ENCODE measurements at places on chromosomes 3 and 15.

DNA sequence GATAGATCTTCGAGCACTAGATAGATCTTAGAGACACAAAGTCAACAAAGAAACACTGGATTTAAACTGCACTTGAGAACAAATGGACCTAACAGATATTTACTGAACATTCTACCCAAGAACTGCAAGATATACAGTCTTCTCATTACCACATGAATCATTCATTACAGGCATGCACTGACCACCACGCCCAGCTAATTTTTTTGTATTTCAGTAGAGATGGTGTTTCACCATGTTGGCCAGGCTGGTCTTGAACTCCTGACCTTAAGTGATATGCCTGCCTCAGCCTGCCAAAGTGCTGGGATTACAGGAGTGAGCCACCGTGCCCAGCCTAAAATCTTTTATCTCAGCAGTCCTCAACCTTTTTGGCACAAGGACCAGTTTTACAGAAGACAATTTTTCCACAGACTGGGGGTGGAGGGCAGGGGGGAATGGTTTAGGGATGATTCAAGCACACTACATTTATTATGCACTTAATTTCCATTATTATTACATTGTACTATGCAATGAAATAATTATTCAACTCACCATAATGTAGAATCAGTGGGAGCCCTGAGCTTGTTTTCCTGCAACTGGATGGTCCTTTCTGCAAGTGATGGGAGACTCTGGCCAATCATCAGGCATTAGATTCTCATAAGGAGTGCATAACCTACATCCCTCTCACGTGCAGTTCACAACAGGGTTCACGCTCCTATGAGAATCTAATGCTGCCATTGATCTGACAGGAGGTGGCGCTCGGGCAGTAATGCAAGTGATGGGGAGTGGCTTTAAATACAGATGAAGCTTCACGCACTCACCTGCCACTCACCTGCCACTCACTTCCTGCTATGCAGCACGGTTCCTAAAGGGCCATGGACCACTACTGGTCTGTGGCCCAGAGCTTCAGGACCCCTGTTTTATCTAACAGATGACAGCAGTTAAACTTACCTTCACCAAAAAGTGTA is 21.7 kb downstream of the CSNK1G1 start:
- no peak for DNase-seq

- no peak for DNase-seq
Observed at GRCh38 chr3:104526901-104527401, 839.8 kb upstream of the ALCAM start.

DNA sequence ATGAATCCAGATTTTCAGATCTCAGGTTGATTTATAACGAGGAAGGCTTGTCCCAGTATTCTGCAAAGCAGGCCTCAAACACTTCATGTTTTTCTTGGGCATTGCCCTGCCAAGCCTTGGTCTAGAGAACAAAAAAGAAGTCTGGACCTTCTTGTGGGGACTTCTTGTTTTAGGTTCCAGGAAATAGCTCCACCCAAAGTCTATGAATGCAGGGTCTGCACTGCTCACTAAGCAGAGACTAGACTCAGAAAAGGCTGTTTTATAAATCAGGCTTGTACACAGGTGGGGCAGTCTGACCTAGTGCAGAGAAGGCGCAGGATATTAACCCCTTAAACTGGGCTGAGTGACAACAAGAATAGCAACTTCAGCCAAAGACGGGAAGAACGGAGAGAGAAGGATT is 44.3 kb downstream of the GLB1 start:
- DNase-seq = no peak

- DNase-seq = no peak
Observed at GRCh38 chr3:69967156-69967555, 32.4 kb upstream of the SAMMSON start.

DNA sequence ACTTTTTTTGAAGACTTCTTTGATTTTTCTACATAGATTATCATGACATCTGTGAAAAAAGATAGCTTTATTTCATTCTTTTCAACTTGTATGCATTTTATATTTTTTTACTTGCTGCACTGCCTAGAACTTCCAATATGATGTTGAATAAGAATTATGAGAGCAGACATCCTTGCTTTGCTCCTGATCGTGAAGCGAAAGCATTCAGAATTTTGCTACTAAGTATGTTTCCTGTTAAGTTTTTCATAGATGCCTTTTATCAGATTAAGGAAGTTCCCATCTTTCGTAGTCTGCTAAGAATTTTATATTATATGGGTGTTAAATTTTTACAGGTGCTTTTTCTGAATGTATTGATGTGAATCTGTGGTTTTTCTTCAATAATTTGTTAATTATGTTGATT is 163.4 kb upstream of the GADL1 start:
- no peak for DNase-seq

- no peak for DNase-seq
Observed at GRCh38 chr15:78061963-78062427, 15.5 kb downstream of the TBC1D2B start.

DNA sequence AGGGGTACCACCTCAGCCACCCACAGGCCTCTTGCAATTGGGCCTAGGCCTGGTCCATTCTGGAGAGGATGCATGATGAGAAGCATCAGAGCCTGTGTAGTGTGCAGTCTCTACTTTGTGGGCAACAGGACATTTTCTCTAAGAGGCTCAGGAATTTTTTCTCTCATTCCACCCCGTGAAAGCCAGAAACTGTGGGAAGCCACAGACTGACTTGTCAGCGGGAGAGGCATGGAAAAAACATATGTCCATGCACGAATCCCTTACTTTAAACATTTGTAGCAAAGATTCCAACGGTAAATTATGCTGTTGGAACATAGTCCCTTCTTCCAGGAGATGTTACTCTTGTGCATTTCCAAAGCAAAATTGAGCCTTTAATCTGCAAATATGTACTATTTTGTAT is 196.5 kb downstream of the KLHL25 start:
- no peak for DNase-seq

- peak; percentile 49 for DNase-seq
Observed at GRCh38 chr15:63093486-63094205, 28.0 kb upstream of the LACTB start.

GRCh38 chr3:112546216-112546759 is 15.5 kb downstream of the ATG3 start:
- no peak for DNase-seq

DNA sequence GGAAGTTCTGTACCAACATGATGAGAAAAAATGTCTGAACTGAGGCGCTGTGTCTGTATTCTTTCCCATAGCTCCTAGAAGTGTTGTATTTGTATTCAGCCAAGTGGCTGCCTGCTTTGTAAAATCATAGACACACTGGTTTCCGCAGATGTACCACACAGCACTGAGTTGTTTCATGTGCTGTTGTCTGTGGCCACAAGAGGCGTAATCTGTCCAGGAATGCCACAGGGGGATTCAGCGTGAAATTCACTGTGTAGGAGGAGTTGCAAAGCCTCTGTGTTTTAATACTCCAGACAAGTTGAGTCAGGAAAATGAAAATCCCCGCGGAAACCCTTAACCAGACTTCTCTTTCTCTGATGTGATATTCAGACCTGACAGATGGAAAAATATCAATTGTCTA is 462.2 kb downstream of the NSUN3 start:
- DNase-seq = no peak

DNA sequence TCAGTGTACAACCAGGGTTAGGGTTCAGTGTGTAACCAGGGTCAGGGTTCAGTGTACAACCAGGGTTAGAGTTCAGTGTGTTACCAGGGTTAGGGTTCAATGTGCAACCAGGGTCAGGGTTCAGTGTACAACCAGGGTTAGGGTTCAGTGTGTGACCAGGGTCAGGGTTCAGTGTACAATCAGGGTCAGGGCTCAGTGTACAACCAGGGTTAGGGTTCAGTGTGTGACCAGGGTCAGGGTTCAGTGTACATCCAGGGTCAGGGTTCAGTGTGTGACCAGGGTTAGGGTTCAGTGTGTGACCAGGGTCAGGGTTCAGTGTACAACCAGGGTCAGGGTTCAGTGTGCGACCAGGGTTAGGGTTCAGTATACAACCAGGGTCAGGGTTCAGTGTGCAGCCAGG is 33.3 kb downstream of the CYP11A1 start:
- no peak for DNase-seq

GRCh38 chr3:194852345-194852744 is 166.7 kb downstream of the FAM43A start:
- DNase-seq = no peak

GRCh38 chr3:184546252-184546651 is 15.3 kb upstream of the EPHB3 start:
- DNase-seq = no peak

DNA sequence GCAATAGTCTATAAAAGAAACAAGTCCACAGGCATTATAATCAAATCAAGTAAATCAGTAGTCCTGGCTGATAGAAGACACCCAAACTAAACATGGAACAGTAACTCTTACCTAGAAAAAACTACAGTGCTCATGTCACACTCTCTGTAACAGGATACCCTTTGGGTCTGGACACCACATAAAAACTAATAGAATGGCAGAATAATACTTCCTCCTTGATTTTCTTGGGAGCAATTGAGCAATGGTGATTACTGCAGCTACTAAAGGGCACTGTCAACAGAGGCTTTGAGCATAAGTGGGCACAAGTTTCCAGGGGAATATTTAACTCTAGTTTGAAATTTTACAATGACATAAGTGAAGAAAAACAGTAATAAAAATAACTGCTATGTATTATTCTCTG is 59.5 kb downstream of the GLB1 start:
- no peak for DNase-seq

- no peak for DNase-seq
Observed at GRCh38 chr3:53828581-53828980, 17.6 kb downstream of the CHDH start.

DNA sequence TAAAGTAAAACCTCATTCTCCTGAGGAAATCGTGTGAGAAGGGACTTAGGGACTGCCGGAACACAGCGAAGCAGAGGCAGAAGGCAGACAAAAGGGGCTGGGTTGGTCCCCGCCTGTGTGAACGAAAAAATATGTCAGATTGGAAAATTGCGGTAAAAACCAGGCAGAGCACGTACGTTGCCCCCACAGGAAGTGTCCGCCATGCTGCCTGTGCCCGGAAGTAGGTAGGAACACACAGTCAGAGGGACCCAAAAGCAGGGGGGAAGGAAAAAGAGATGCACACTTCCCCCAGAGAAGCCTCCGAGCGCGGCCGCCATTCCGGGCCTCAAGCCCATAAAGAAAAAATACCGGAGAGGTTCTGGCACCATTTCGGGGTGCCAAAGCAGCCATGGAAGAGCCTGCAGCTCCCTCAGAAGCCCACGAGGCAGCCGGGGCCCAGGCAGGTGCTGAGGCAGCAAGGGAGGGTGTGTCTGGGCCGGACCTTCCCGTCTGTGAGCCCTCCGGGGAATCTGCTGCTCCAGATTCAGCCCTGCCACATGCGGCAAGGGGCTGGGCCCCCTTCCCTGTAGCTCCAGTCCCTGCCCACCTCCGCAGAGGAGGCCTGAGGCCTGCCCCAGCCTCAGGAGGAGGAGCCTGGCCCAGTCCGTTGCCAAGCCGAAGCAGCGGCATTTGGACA is at the start of gene MKRN3:
TSS of gene MKRN3 (plus strand) at position 280 of the 676 bp plus-strand sequence. CDS start at position 389, 109 bp downstream.
- DNase-seq = peak; percentile 15

DNA sequence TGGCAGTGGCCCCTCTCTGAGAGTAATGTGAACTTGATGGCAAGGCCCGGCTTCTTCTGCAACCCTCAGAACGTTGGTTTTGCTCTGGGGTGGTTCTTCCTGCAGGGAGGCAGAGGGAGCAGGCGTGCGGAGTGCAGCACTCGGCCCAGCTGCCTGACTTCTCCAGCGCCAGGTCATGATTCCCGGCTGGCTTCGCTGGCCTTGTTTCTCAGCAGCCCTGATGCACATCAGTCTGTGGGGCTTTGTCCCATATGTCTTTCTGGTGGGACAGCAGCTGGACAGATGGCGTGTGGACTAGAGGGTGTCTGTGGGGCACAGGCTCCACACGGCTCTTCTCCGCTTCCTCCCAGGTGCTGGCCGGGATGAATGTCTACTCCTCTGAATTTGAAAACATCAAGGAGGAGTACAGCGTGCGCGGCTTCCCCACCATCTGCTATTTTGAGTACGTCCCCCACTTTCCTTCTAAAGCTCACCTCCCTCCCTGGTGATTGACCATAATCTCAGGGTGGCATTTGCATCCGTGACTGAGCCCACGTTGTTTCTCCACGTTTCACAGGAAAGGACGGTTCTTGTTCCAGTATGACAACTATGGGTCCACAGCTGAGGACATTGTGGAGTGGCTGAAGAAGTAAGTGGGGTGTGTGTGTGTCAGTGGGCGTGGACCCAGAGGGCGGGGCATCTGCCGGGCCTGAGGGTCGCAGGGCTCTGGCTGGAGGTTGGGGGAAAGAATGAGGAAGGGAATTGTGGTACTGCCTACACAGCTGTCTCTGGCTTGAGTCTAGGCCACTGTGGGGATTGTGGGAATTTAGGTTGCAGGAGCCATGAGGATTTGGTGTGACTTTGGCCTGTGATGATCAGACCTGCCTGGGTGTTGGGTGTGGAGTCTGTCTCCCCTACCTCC is 57.1 kb downstream of the PDIA5 start:
- no peak for DNase-seq

GRCh38 chr3:195763076-195763830 is 42.5 kb downstream of the MUC20 start:
- DNase-seq = no peak

DNA sequence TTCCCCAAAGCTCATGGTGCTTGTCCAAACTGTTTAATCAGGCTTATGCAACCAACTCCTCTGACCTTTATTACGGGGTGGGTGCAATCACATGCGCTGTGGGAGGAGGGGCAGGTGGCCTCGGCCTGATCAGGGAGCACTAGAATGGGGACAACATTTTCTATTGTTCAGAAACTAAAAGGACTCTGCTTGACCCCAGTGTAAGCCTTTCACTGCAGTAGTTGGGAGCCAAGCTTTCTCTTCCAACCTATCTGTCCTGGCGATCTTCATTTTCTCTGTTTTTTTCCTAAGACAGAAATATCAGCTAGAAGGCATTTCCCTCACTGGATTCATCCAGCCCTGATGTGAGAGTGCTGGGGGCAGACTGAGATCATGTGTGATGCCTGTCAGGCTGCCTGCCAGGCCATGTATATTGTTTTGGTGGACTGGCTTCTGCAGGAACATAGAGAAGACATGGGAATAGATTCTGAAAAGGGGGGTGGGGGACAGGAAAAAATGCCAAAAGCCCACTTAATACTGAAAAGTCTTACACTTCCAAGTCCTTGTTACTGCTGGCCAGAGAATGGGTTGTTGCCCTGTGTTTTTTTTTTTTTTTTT is 627.0 kb upstream of the TBL1XR1 start:
- DNase-seq = no peak

- no peak for DNase-seq
Observed at GRCh38 chr3:147934451-147935180, 525.5 kb downstream of the ZIC1 start.

- DNase-seq = no peak
Observed at GRCh38 chr15:29570948-29571791, 251.1 kb downstream of the TJP1 start.

GRCh38 chr3:11363715-11364114 is 91.5 kb downstream of the ATG7 start:
- no peak for DNase-seq

DNA sequence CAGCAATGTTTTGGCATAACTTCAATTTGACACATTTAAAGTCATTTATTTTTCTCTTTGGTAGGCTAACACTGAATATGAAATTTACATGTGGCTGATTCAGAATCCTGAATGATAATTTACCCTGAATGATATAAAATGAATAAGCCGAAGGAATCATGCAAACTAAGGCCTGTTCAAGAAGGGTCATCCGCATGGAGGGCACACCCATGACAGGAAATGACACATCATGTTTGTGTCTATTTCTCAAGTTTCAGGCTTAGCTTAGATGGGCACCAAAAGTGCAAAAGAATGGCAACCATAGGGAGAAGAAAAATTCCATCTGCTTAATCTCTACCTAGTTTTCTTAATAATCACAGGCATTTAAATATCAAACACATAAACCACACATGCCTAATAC is 141.5 kb downstream of the DUT start:
- DNase-seq = no peak

GRCh38 chr3:71625676-71626075 is 42.1 kb upstream of the FOXP1 start:
- DNase-seq = no peak

Measured in stimulated activated CD8-positive, alpha-beta memory T cell treated with anti-CD3 and anti-CD28 coated beads, Interleukin-7, amount 100 ng/mL, for 48 hours (primary cell).